ENCODE measurements at places on chromosomes 4 and X.

- peak; percentile 8 for DNase-seq
These were observed 14.3 kb downstream of the FAM9C start for GRCh38 chrX:13029887-13030771.

GRCh38 chr4:2796849-2797544 lies 4.1 kb downstream of the SH3BP2 start:
- DNase-seq = no peak

DNA sequence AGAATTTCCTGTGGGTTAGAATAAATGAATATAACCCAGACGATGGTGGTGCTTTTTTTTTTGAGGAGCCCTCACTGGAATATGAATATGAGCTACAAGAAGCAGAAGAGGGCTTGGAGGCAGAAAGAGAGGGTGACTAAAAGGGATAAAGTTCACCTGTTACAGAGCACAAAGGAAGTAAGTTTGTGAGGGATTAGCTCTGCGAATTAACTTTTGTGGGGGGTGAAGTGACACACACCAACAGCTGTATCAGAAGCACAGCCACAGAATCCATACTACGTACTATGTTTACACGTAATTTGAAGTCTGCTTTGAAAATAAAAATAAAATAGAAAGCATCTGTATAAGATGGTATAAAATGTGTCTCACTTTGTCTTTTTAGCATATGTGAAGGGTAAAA lies 963.6 kb upstream of the DIAPH2 start:
- no peak for DNase-seq

- no peak for DNase-seq
These were observed 32.3 kb downstream of the SH2D1A start for GRCh38 chrX:124378643-124379042.

GRCh38 chrX:57289089-57289488 lies 2.6 kb downstream of the FAAH2 start:
- DNase-seq = no peak

DNA sequence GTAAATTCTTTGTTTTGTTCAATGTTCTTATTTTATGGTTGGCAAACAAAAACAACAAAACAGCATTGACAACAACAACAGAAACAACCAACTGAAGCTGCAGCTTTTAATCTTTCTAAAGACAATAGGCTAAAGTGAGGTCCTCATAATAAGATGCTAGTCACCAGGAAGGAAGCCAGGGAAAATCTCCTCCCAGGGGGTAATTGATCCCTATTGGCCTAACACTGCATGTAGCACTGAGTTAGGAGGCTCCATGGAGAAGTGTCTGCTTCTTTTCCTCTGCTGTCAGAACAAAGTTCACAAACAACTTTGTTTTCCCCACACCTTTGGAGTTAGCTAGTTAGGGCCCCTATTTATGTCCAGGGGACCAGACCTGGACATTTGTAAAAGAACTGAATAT lies 4.7 kb upstream of the LRAT start:
- no peak for DNase-seq

DNA sequence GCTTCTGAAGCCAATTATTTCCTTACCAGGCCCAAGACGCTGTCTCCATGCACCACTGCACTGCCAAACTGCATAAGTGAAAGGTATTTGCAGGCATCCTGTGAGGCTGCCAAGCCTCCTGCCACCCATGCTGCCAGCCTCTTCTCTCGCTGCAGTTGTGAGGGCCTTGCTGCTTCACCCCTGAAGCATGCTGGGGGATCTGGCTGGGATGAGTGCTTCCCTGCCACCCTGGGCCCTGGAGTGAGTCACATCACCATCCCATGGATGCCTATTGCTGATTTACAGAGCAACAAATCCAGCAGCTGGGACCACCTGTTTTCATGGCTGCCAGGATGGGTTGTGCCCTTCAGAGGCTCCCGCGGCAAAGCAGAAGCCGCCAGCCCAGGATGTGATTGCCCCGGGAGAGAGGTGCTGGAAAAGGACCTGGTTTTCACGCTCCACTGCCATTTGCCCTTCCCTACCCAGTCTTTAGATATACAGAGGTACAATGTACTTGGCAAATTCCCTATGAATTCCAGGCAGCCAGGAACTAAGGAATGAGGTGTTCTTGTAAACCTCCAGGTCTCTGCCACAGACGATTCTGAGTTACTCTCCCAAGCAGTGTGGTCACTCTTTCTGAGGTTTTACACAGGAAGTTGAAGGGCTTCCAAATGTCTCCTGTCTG lies 41.5 kb upstream of the PTCHD1 start:
- DNase-seq = peak; percentile 16

- no peak for DNase-seq
These were observed 85.0 kb downstream of the HPGD start for GRCh38 chr4:174437324-174437723.

GRCh38 chr4:163679189-163679588 lies 184.7 kb downstream of the TMA16 start:
- peak; percentile 20 for DNase-seq

DNA sequence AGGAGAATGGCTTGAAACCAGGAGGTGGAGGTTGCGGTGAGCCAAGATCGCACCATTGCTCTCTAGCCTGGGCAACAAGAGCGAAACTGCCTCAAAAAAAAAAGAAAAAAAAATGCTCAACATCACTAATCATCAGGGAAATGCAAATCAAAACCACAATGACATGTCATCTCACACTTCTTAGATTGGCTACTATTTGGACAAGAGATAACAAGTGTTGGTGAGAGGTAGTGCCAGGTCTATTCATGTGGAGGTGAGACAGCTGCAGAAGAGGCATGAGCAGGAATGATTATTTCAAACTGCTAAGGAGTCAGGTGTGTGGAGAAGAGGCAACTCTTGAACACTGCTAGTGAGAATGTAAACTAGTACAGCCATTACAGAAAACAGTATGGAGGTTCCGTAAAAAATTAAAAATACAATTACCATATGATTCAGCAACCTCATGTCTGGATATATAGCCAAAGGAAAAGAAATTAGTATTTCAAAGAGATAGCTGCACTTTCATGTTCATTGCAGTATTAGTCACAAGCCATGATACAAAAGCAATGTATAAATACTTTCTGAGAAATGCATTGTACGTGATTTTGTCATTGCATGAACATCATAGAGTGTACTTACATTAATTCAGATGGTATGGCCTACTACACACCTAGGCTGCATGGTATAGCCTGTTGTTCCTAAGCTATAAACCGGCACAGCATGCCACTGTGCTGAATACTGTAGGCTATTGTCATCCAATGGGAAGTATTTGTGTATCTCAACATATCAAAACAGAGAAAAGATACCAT lies 75.3 kb downstream of the TMEM144 start:
- no peak for DNase-seq

GRCh38 chrX:53990171-53990570 lies 54.1 kb downstream of the PHF8 start:
- no peak for DNase-seq

DNA sequence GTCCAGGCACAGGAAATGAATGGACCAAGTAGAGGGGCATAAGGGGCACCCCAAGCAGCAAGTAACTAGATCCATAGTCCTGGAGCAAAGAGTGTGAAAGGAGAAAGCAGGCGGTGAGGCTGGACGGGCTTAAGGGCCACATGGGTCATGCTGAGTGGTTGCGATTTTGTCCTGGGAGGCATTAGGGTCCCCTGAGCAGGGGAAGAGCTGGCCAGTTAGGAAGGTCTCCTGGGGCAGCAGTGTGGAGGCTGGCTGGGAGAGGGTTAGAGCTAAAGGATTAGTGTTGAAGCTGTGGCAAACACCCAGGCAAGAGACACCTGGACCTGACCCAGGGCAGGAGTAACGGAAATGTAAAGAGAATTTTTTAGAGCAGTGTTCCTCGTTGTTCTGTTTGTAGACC lies 26.5 kb downstream of the MYOZ2 start:
- DNase-seq = no peak

DNA sequence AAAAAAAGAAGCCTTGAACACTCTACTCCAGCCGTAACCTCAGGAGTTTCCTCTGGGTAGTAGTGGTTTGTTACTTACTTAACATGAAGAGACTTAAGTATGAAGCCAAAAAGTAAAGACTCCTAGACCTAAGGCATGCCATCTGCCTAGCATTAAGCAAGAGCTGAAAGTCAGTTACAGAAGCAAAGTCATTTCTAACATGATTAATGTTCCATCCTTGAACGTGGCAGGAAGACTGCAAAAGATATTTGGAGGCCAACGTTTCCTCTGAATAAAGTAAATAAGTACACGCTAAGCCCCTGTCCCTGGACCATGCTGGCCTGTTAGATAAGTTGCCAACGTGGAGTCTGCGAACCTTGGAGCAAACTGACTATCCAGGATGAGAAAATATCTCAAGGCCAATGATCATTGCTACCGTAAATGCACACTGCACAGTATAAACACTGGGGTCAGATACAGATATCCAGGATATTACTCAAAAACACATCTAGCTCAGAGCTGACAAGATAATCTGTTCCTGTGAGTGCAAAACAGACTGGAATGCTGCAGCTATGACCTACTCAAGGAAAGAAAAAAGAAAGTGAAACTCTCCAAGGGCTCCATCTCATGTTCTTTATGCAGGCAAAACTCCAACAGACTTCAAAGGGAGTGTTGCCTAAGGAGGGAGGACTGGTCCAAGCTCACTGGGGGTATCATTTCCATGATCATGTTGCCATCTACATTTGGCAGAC lies 255.8 kb downstream of the COL25A1 start:
- no peak for DNase-seq

DNA sequence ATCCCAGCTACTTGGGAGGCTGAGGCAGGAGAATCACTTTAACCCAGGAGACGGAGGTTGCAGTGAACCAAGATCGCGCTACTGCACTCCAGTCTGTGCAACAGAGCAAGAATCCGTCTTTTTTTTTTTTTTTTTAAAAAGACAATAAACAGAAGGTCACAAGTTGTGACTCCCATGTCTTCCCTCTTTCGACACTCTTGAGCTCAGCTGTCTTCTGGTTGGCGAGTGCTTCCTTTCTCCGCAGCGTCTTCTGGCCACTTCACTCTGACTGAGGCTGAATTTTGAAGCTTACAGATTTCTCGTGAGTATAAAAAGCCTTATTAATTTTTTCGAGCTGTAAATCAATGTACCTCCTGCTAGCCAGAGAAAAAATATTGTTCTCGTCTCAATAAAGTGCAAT lies 124.9 kb downstream of the STOX2 start:
- no peak for DNase-seq

Measured in iPS-NIHi11 (cell line).